ENCODE measurements at places on chromosomes 6 and 20.
A peak's percentile ranks its signal among the peaks of the same experiment; 100 is the strongest.

DNA sequence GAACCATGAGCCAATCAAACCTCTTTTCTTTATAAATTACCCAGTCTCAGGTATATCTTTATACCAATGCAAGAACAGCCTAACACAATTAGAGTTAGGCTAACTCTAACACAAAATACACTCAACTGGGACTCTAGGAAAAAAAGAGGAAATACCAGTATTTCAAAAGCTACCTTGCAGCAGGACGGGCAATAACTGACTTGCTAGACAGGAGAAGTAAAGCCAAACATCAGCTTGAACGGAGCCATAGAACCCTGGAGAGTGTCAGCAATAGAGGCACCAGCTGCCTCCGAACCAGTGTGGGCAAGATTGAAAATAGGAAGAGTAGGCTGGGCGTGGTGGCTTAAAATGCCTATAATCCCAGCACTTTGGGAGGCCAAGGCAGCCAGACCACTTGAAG, 162.0 kb upstream of the SOX4 start:
- DNase-seq = no peak

- DNase-seq = no peak
Observed at GRCh38 chr6:34230653-34231371, 5.9 kb upstream of the HMGA1 start.

DNA sequence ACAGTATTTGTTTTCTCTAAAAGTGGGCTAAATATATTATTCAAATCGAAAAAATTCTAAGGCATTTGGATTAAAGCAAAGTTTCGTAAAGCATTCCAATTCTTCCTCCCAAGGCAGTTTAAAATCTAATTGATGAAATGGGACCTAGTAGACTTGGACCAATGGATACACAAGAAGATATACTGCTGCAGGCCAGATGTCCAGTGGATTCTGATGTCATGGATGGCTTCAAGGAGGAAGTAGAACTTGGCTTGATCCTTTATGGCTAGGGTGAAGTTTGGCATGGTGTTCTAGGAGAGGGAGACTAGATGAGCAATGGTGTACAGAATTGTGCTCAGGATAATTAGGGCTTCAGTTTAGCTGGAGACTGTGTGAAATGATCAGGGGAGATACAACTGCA, 559.5 kb upstream of the MMS22L start:
- no peak for DNase-seq

DNA sequence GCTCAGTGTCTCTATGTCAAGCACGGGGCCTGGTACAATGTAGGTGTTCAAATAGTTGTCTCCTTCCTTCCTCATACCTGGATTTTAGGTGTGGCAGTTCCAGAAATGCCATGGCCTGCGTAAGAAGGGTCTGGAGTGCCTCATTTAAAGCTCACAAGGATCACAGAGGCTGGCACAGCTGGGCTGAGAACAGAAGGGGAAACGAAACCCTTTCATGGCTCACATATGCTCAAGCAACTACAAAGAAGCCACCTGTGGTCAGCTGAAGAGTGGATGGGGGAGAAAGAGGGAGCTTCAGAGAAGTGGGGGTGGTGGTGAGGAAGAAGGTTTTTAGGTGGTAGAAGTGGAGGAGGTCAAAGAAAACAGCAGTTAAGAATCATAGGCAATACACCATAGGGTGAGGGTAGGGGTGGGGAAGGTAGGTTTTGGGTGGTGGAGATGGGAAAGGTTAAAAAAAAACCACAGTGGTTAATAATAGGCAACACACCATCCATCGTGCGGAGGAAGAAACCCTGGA, 17.0 kb upstream of the TOP1 start:
- no peak for DNase-seq

DNA sequence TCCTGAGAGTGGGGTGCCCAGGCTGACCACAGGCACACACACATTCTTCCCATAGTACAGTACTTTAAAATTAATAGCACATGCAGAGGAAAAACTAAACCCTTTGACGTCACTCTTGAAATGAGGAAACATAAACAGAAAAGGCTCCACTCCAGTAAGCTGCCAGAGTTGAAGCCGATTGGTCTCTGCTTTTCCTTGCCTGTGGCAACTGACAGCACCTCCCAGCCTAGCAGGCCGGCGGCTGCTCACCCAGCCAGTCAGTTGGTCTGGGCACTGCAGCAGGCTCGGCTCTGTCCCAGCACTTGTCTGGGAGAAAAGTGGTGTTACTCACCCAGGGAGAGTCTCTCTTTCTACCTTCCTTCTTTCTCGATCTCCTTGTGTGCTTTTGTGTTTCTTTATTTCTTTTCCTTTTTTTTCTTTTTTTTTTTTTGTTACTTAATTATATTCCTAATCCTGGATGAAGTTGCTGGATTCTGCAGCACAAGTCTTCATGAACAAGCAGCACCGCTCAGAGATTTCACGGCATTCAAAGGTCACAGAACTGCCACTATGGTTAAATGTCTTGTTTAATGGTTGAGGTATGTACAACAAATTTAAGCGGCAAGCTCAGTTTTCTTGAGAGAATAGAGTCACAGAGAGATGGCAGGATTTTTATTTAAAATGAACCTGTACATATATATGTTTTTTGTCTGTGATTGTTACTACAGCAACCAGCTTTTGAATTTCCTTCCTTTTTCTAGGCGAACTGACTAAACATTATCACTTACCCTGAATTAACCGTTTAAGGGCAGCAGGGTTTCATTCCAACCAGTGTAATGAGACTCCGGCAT, at the start of gene PDE7B:
Gene PDE7B, plus strand, starts transcription at position 260 of the 830 bp plus-strand sequence.
- DNase-seq = peak; percentile 91

DNA sequence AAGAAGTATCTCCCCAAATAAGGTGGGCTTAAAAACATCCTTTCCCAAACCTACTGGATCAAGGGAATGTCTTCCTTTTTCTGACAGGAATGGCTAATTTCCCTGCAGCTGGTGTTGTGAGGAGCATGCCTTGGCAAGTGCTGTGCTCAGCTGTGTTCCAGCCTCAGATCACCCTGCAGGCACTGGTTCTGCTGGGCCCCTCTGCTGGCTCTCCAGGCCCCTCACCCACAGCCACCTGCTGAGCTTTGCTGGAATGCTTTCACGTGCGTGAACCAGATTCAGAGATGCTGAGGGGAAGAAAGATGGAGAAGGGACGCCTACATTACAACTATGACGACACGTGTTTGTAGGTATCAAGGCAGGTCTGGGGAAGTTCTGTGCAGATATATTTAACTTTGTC, 71.3 kb upstream of the FOXC1 start:
- DNase-seq = no peak

- DNase-seq = no peak
Observed at GRCh38 chr6:118316796-118317384, 231.2 kb upstream of the PLN start.

- peak; percentile 16 for DNase-seq
Observed at GRCh38 chr6:131894493-131895424, 56.4 kb downstream of the CCN2 start.

GRCh38 chr20:36936341-36936740, 15.2 kb downstream of the SAMHD1 start:
- no peak for DNase-seq

- DNase-seq = no peak
Observed at GRCh38 chr6:29763491-29764289, 40.5 kb downstream of the HLA-F start.

DNA sequence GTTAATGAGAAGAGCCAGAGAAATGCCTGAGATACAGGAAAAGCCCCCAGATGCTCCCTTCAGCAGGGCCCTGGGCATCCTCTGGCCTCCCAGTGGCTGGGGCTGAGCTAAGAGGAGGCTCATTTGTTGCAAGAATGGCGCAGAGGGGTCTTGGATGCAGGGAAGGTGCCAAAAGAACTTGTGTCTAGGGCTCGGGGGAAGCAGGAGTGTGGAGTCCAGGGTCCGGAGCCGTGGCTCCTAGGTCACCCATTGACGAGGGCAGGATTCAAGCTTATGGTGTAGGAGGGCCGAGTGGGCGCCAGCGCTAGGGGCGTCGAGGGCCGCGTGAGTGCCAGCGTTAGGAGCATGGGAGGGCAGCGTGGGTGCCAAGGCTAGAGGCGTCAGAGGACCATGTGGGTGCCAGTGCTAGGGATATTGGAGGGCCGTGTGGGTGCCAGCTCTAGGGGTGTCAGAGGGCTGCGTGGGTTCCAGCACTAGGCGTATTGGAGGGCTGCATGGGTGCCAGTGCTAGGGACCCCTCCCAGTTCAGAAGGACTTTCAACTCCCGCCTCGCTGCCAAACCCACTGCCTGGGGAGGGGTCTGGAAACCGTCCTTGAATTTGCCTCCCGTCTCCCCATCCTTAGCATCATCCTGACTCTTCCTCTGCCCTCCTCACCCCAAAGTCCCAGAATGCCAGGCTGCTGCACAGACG, 250.5 kb upstream of the AFDN start:
- DNase-seq = no peak

GRCh38 chr6:45461486-45461885, 83.8 kb upstream of the SUPT3H start:
- no peak for DNase-seq

GRCh38 chr6:82114748-82115147, 132.8 kb downstream of the IBTK start:
- DNase-seq = no peak

GRCh38 chr6:70954750-70955149, 2.1 kb downstream of the B3GAT2 start:
- peak; percentile 17 for DNase-seq

DNA sequence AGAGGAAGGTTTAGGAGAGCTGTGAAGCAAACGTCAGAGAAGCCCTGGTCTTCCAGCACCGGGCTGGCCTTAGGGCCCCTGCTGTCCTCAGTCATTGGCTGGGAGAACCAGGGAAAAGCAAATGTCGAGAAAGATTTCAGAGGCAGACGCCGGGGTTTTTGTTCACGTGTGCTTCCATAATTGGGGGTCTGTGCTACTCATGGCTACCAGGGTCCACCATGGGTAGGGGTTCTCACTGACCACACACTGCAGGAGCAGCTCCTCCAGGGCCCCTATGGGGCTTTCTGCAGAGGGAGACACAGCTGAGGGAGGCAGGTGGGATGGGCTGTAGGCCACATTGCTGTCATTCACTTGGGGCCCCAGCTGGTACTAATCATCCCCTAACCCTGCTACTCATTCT, 291.8 kb upstream of the FOXQ1 start:
- DNase-seq = no peak

Data from eye (tissue), 1 donor.